Right renal pelvis (tissue), 4 donors: ENCODE measurements at places on chromosomes 7 and 10.

DNA sequence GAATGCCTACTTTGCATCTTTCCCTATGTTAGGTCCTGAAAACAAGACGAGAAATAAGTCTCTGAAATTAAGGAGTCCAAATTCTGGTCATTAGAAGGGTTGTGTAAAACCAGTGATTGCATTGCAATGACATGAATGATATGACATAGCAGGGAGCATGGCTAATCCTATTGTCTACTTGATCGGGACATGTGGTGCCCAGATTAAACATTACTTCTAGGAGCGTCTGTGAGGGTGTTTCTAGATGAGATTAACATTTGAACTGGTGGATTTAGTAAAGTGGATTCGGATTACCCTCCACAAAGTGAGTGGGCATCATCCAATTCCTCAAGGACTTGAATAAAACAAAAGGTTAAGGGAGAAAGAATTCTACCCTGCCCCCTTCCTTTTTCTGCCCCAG, 434.9 kb upstream of the KLF6 start:
- no peak for DNase-seq

DNA sequence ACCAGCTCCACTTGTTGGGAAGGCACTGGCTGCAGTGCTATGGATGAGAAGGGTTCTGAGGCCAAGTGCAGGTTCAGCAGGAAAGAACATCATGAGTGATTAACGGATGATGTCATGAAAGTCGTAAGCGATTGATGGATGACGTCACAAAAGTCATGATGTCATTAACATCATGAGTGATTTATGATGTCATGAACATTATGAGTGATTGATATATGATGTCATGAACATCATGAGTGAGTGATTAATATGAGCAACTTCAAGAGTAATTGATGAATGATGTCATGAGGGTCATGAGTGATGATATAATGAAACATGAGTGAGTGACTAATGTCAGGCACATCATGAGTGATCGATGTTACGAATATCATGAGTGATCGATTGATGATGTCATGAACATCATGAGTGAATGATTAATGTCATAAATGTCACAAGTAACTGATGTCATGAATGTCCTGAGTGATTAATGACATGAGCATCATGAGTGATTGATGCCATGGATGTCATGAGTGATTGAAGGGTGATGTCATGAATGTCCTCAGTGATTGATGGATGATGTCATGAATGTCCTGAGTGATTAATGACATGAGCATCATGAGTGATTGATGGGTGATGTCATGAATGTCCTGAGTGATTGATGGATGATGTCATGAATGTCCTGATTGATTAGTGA, 185.6 kb downstream of the PAXIP1 start:
- no peak for DNase-seq

DNA sequence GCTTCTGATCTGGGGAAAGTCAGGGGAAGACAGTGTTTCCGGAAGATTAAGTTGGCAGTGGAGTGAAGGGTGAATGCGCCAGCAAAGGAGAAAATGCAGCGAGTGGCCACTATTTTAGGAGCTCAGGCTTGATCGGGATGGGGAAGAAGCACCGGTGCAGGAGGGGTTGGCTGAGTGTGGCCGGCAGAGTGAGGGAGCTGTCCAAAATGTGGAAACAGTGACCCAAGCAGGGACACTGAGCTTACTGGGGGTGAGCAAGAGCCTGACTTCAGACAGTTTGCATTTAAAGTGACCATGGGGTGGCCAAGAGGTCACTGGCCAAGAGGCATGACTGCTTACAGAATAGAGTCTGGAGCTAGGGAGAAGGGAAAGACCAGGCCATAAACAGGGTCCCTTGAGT, 79.3 kb downstream of the GOLGA7B start:
- DNase-seq = no peak

DNA sequence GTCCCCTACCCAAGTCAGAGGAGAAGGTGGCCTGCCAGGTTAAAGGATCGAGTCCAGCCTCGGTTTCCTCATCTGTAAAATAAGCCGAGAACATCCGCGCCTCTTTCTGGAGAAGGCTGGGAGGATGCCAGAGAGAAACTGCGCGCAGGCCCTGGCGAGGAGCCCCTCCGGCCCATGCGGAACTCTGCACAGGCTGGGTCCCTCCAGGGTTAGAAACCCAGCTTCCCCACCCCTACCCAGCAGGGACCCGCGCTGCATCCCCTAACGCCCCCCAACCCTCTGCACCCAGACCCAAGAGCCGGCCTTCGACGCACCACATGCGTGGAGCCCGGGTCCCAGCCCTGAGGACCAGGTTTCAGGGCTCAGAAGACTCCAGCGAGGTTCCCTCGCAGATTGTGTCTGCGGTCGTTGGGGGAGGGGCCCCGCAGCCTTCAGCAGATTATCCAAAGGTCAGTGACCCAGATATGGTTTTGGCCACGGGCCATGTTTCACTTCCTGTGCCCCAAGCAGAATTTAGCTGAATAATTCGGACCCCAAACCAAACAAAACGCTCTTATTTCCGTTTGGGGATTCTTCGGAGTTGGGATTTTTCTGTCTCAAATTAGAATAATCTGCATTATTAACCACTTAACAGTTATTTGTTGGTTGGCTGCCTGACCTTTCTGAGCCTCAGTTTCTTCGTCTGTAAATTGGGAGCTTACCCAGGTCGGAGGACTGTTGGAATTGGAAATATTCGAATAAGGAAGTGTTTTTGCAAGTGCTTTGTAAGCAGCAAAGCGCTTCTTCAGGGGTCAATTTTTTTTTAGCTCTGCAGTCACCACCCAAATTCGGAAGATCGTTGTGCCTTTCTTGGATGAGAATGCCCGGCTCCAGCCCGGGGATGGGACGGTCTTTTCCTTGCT, 167.7 kb downstream of the UBE2H start:
- DNase-seq = no peak

DNA sequence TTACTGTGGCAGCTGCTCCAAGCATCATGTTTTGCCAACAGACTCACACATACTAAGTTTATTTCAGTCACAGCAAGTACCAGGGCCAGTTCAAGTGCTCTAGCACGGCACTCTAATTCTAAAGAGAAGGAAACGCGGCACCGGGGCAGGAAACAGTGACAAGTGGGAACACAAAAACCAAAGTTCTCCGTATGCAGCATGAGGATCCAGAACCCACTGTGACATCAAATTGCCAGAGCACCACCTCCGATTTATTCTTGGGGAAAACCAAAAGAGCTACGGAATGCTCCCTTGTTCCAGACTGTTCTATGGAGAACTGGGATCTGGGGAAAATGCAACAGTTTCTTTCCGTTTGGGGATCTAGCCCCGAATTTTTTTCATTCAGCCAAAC, 448 bp upstream of the PTER start:
- DNase-seq = no peak

DNA sequence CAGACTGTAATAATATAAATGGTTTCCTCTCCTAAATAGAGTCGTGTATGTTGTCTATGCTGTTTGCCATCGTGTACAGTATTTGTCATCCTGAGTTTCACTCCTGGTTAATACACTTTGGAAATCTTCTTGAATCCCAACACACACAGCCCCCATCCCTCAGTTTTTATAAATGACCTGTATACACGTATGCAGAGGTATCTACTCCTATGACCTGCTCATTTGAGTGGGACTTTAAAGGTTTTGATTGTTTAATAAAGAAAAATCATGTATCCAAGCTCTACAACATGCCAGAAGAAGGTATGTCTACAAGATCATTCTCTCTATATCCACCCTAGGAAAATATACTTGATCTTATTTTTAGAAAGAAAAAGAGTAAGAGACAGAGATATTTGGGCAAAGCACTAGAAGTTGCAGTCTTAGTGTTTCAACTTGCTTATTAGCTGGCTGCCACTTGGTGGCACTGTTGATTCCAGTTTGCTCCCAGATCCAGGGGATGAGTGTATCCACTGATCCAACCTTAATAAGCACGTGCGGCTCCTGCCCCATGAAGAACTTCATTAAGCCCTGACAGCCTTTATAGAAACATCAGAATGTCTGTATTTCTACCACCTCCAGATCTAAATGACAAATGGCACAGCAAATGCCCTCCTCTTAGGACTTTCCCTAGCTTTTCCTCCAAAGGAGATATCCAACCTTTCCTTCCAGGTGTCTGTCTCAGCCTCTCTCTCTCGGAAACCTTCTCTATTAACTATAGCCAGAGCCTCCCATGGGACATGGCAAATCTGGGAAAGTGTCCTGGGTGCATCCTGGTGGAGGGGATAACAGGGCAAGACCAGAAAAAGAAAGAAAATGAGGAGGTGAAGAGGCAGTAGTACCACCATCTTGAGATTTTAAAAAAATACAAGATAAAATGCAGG, 181.6 kb upstream of the NEBL start:
- DNase-seq = peak; percentile 62

- no peak for DNase-seq
Observed at GRCh38 chr7:1944619-1945210, 274.6 kb downstream of the ELFN1 start.

GRCh38 chr7:87806150-87806549, 70.0 kb downstream of the SLC25A40 start:
- no peak for DNase-seq
